ENCODE measurements at places on chromosomes 6 and 20. TPM values are rescaled to one million over a fixed set of nuclear protein-coding genes. Genes with fewer than 3 reads are reported as not detected.

DNA sequence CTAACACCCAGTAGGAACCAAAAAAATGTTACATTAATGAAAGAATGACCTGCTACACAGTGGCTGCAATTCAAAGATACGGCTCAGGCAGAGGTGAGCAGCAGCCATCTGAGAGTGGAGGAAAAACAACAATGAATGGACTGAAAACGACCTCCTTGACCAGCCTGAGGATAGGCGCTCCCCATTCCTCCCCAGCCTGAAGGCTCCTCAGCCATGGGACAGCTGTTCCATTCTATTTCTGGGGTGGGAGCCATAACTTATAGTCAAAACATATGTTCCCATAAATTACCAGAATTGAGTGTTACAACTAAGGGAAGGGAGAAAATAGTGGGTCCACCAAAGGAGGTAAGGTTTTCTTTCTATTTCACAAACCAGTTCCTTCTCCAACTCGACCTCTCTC is 27.2 kb downstream of the FYN start:
- no peak for DNase-seq

- DNase-seq, result no peak
Observed at GRCh38 chr6:169428532-169428931, 174.9 kb upstream of the THBS2 start.

GRCh38 chr20:62818592-62819493 is 2.0 kb downstream of the COL9A3 start:
- no peak for DNase-seq

DNA sequence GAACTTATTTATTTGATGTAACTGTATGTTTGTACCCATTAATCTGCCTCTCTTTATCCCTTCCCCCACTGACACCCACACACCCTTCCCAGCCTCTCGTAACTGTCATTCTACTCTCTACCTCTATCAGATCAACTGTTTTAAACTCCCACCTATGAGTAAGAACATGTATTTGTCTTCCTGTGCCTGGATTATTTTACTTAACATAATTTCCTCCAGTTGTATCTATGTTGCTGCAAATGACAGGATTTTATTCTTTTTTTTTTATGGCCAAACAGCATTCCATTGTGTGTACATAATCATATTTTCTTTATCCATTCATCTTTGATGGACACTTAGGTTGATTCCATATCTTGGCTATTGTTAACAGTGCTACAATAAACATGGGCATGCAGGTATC is 49.3 kb downstream of the PHACTR2 start:
- DNase-seq, result no peak

- DNase-seq, result no peak
Observed at GRCh38 chr20:31827059-31827458, 7.9 kb downstream of the MYLK2 start.

The GNL1 gene
- 65.8 TPM for total RNA-seq

The NOX3 gene
- total RNA-seq, result not detected

The TNF gene
- 1.2 TPM for total RNA-seq

The NHSL1 gene
- 11.9 TPM for total RNA-seq

The OR2H2 gene
- total RNA-seq, result not detected

The KCNK16 gene
- not detected for total RNA-seq
